OCI-LY7 (cell line): ENCODE measurements at places on chromosomes 3 and 15. TPM values are rescaled to one million over a fixed set of nuclear protein-coding genes. Genes with fewer than 3 reads are reported as not detected.

The CELSR3 gene
- total RNA-seq: 8.4 and 9.1 TPM in 2 replicates

The BSN gene
- total RNA-seq: 0.20 and 0.27 TPM in 2 replicates

The ILDR1 gene
- total RNA-seq: 2.5 and 2.6 TPM in 2 replicates

The RNF123 gene
- 48.4 and 50.6 TPM in 2 replicates for total RNA-seq

The HAPLN3 gene
- 0.93 and 2.0 TPM in 2 replicates for total RNA-seq

The DUT gene
- 329 and 350 TPM in 2 replicates for total RNA-seq

The ZFYVE19 gene
- 18.8 and 22.8 TPM in 2 replicates for total RNA-seq

The GOLGA8T gene
- not detected in 2 replicates for total RNA-seq

The GP9 gene
- not detected in 2 replicates for total RNA-seq
